Stimulated activated CD4-positive, alpha-beta T cell treated with anti-CD3 and anti-CD28 coated beads, TNF-alpha, amount 100 ng/mL, for 24 hours (primary cell): ENCODE measurements at places on chromosomes 3 and 15.

DNA sequence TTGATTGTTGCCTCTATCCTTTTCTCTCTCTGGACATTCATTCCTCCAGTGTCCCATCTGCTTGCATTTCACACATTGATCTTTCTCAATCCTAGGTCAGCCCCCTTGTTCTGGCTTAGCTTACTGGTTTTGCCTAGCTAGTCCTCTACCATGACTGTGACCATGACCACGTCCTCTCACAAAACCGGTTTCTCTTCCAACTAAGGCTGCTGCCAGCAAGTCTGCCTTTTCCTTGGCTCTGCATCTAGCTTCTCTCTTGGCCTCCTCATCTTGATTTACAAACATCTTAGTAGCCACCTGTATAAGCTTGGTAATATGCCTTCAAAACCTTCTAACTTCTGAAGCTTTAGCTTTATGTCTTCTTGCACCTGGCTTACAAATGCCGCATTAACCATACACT lies 167.2 kb downstream of the STXBP5L start:
- no peak for DNase-seq

DNA sequence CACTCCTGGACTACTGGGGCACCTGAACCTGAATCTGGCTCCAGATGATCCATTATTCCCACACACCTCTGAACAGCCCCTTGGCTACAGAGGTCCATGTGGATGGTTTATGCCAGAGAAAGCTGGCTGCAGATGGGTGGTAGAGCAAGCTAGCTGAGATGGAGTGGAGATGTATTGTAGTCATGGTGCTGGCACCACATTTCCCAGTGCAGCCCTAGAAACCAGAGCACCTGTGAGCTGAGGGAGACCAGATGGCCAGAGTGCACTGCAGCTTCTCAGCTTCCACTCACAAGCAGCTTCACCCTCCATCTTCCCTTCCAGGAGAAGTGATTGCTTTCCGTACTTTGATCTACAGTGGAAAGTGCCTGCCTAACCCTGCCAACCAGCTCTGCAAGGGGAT lies 29.9 kb downstream of the RBP1 start:
- DNase-seq = no peak

DNA sequence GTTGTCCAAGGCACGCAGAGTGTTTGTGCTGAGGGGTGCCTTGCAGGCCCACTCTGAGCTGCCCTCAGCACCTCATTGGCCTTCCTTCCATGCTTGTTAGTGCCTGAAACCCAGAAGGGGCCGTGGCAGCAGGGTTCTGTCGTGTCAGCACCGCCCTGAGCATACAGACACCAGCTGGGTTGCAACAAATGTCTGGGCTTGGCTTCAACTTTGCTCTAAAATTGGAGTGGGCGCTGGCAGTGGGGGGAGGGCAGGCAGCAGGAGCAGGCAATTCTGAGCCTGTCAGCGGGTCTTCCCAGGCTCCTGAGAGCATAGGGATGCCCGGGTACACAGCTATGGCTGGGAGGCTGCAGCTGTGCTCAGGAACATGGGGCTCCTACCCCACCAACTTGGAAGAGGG lies 464.3 kb downstream of the EPHA3 start:
- DNase-seq = no peak

- DNase-seq = no peak
Measured at GRCh38 chr15:58297639-58298038, 134.2 kb upstream of the LIPC start.

DNA sequence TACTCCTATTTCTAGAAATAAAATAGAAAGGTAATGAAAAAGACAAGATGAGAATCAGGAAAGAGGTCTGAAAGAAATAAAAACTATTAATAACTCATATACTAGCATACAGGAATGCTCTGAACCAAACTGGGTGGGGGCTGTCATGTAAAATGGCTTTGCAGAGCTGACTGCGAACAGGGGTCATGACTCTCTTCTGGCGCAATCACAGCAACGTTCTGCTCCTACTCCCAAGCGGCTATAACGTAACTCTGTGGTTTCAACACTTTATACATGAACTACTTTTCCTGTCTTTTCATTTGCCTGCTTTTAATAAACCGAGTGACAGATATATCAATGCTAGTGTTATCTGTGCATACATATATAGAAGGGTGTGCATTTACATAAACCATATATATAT lies 116.7 kb downstream of the DLG1 start:
- DNase-seq = no peak

DNA sequence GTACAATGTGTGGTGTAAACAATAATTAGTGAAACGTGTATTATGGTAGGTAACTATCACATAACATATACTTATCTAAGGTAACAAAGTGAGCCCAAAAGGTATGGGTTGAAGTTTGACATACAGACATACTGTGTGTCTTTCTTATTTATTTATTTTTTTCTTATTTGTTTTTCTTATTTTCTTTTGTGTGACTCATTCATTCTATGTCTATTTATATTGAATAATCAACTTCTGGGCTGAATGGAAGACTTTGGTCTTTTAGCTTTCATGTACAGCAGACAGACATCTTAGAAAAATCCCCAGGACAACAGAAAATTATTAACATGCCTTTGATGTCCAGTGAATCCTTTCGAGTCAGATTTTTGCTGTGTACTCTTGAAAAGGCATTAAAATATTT lies 200.3 kb upstream of the SLC2A2 start:
- DNase-seq = no peak

GRCh38 chr15:88764448-88764847 lies 38.8 kb upstream of the ACAN start:
- no peak for DNase-seq

- no peak for DNase-seq
Measured at GRCh38 chr3:21158861-21159542, 592.0 kb downstream of the ZNF385D start.

DNA sequence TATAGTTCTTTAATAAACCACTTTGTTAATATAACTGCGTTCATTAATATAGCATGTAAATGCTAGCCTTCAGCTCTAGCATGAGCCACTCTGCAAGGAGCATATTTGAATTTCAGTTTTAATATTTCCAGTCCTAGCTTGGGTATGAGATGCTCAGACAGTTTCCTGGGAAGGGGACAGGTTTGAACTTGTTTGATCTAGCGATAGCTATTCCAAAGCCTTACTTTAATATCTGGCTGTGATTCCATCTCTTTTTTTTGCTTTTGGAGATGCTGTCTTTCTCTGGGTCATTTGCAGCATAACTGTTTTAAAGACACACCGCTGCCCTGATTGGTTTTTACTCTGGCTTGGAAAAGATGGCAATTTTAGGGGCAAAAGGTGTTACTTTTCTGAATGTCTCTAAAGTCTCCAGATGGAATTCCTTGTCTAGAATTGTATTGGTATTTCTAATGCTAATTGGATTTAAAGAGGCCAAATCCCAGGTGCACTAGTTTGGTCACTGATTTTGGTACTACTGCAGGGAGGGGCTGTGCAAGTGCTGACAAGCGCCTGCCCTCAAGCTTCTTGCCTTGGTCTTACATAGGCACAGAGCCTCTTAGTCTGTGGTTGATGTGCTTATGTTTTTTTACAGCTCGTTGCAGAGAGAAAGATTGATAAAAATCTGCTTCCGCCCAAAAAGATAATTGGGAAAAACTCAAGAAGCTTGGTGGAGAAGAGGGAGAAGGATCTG lies 2.8 kb downstream of the NISCH start:
- no peak for DNase-seq

GRCh38 chr3:43073116-43073835 lies 32.6 kb downstream of the POMGNT2 start:
- DNase-seq = no peak

DNA sequence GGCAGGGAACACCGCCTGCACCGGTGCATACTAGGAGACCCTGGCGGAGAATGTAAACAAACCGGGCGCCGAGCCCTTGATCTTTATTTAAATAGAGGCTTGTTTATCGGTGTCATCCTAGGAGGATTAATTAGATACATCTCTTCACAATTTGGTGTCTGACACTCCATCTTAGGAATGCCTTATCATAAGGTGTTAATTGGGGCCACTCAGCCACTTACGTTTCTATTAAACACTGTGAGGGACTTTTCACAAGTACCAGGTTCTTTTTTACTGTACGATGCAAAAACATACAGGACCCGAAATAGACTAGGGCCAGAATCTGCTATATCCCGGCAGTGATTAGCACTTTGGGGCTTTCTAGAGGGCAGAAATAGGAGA lies 8.0 kb downstream of the EOMES start:
- no peak for DNase-seq

DNA sequence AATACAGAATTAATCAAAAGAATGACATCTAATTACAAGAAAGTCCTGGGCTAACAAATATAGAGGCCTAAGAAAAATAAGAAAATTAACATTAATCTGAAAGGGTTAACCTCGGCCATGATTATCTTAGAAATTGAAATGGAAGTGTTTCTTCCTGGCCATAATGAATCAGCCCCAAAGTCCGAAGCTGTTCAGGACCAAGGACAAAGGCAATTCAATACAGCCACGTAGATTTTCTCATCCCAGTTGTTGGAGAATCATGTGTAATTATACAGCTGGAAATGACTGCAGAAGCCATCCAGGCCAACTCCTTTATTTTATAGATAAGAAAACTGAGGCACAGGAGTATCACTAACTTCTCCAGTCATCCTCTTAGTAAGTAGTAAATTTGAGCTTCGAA lies 38.0 kb upstream of the GBE1 start:
- no peak for DNase-seq

GRCh38 chr3:170622369-170623159 lies 36.7 kb upstream of the SLC7A14 start:
- DNase-seq = no peak

DNA sequence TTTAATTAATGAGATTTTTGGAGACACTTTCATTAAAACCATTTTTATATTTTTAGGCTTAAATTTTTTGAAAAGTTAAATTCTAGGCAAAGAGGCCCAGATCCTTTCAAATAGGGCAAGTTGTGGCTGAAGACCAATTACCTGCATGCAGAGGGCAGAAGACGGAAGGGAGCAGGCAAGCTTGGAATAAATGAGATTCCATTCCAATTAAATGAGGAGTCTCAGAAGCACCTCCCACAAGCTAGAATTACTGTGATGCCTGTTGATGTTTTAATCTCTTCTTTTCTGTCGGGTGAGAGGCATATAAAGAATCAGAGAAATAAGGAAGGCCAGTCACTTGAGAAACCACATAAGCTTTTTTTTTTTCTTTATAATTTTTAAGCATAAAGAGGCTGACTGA lies 46.8 kb downstream of the KBTBD8 start:
- DNase-seq = no peak

GRCh38 chr15:67059127-67059553 lies 6.3 kb upstream of the SMAD3 start:
- no peak for DNase-seq

DNA sequence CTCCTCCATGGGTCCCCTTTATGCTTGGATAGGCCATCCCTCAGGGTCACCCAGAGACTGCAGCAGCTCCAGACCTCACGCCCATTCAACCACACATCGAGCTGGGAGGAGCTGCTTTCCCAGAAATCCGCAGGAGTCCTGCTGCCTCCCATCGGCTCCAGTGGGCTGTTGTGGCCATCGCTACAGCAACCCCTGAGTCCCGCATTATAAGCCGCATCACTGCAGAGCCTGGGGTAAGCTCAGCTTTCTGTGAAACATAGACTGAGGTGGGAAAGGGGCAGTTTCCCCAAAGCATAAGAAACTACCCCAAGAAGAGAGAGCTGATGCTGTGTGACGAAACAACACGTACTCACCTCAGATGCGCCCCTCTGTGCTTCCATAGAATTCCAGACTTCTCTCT lies 35.7 kb downstream of the MRPL46 start:
- DNase-seq = no peak
